Hematopoietic multipotent progenitor cell treated with erythropoietin and hydrocortisone succinate and interleukin-3 and kit ligand, for 8 days (in vitro differentiated cells): ENCODE measurements at places on chromosomes 16 and 17.

DNA sequence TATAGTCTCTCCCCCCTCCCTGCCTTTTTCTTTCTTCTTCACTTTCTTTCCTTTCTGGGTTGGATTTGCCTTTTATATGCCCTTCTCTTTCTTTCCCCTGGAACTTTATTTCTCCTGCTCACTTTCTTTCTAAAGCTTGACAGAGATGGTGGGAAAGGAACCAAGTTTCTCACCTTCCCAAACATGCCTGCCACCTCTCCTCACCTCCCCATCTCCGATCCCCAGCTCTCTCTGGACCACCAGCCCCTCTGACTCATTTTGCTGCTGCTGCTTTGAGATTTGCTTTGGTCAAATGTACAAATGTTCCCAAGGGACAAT is 6.7 kb upstream of the LHX1 start:
- no peak for DNase-seq

GRCh38 chr17:74464730-74465377 is 1.6 kb upstream of the CD300A start:
- DNase-seq, result no peak

- no peak for DNase-seq
Measured at GRCh38 chr17:66764506-66764905, 70.4 kb upstream of the CACNG5 start.

DNA sequence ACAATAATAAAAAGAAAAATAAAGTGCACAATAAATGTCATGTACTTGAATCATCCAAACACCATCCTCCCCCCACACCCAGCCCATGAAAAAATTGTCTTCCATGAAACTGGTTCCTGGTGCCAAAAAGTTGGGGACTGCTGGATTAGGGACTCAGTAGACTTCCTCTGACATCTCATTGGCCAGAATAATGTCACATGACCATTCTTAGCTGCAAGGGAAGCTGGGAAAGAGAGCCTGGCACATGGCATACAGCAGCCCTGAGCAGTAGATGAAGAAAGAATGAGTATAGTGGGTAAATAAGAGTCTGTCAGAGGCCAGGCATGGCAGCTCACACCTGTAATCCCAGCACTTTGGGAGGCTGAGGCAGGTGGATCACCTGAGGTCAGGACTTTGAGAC is 12.5 kb downstream of the ITPRIPL2 start:
- no peak for DNase-seq

DNA sequence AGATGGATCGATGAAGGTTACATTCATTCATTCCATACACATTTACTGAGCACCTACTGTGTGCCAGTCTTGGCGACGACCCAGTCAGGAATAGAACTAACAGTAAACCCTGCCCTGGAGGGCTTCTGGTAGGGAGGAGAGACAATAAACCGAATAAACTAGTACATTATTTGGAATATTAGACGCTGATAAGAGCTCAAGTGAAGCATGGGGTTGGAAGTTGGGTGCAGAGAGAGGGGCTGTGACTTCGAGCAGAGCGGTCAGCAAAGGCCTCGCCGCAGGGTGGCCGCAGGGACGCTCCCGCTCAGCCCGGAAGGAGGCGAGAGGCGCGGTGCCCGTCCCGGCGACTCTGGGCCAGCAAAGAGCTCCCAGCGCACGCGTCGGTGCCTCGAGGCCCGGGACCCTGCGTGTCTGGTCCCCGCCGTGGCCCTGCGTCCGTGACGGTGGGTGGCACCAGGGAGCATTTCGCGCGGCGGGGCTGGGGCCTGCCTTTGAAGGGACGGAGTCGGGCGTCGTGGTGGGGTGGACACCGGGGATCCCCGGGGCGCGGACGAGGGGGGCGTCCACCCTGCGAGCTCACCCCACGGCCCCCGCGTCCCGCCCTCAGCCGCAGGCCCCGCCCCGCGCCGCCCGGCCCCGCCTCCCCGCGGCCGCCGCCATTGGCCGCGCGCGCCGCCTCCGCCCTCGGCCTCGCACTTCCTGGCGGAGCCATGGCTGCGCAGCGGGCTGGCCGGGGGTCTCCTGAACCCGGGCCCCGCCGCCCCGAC is at the start of gene KLHL36:
TSS of gene KLHL36 (plus strand) at position 684 of the 767 bp plus-strand sequence. CDS start 2,357 bp downstream, outside the sequence.
- peak; percentile 17 for DNase-seq

GRCh38 chr17:73411313-73411747 is 99.5 kb upstream of the CDC42EP4 start:
- no peak for DNase-seq

GRCh38 chr16:20072146-20072873 is 1.4 kb downstream of the GPR139 start:
- DNase-seq, result no peak

DNA sequence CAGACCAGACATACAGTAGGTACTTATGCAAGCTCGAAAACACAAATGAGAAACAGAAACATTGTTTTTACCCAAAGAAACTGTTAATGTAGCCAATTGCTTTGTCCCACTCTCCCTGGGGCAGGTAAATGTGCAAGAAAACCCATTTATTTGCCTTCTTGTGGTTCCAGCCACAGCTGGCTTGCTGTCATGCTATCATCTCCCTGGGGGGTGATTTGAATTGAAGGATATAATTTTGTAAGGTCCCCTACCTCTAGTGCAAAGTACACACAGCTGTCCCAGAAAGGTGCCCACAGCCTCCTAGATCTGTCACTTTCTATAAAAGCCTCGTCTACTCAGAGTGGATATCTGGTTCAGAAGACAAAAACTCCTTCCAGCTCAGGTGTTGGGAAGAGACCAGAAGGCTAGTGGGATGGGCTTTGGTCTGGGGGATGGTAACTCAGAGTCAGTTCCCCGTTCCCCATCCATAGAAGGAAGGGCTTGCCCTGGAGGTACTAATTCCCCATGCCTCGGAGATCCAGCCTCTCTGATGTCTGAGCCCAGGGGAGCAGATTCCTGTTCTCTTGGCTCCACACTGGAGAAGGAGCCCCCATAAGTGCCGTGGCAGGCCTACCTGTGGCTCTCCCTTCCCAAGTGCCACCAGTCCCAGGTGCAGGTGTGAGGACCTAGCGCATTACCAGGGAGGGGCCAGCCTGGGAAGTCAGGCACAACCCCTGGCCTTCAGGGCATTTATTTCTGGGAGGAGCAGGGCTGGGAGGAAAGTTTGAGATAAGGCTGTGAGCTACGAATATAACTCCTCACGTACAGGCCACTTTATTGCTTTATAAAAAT is 2.4 kb upstream of the PRR15L start:
- DNase-seq, result no peak

GRCh38 chr16:71965223-71965622 is 35.0 kb downstream of the PKD1L3 start:
- DNase-seq, result no peak

DNA sequence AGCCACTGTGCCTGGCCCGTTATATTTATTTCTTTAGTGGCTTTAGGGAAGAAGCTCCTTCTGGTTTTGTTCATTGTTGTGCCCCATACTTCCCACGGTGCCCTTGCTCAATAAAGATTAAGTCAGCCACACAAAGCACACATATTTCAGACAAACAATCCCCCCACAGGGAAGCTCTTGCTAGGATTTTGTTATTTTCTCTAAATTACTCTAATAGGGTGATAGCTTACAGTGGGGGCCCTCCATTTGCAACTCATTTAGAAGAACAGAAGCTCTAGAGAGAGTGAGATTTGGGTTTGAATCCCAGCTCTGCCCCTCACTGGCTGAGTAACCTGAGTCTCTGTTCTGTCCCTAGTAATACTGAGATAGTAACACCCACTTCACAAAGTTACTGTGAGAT is 499.9 kb downstream of the GRIN2A start:
- DNase-seq, result no peak

GRCh38 chr16:88499292-88499691 is 46.2 kb downstream of the ZFPM1 start:
- peak; percentile 48 for DNase-seq

DNA sequence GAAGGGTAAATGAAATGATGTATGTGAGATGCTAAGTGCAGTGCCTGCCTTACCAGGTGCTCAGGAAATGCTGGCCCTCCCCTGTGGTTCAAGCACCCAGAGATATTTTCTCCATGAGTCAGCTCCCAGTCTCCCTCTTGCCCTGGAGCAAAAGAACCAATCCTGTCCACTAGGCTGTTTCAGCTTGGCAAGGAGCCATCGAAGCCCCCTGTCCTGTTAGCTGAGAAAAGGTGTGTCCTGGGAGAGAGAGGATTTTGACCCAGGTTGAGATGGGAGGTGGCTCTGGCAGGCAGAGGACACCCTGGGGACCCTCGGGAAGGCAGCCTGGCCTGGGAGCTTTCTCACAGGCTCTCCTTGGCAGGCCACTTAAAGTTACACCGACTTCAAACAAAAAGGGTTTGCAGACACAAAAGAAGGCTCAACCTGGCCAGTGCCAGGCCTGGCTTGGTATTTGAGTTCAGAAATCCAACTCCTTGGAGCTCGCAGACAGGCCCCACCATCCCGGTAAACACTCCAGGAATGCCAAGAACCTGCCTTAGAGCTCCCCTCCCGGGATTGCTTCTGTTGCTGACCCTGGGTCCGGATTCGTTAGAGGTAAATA is 29.6 kb downstream of the NTN1 start:
- no peak for DNase-seq

GRCh38 chr16:28078261-28078660 is 14.7 kb upstream of the GSG1L start:
- DNase-seq, result no peak

DNA sequence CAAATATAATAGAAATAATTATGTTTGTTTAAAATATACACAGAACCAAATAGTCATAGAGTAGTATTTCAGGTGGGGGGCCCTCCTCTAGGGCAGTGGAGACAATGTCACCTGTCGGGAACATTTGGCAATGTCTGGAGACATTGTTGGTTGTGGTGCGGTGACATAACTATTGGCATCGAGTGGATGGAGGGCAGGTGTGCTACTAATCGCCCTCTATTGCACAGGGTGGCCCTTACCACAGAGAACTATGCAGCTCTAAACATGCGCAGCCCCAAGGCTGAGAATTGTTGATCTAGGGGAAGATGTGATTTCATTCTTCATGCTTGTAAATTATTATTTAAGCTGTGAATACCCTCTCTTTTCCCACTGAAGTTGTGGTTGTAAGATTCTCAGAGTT is 594.0 kb downstream of the WWOX start:
- DNase-seq, result no peak

- no peak for DNase-seq
Measured at GRCh38 chr17:4598776-4599504, 14.6 kb downstream of the SMTNL2 start.

GRCh38 chr17:68601565-68602288 is 560 bp upstream of the FAM20A start:
- DNase-seq, result no peak

GRCh38 chr17:29255926-29256522 is 9.4 kb downstream of the CRYBA1 start:
- no peak for DNase-seq

DNA sequence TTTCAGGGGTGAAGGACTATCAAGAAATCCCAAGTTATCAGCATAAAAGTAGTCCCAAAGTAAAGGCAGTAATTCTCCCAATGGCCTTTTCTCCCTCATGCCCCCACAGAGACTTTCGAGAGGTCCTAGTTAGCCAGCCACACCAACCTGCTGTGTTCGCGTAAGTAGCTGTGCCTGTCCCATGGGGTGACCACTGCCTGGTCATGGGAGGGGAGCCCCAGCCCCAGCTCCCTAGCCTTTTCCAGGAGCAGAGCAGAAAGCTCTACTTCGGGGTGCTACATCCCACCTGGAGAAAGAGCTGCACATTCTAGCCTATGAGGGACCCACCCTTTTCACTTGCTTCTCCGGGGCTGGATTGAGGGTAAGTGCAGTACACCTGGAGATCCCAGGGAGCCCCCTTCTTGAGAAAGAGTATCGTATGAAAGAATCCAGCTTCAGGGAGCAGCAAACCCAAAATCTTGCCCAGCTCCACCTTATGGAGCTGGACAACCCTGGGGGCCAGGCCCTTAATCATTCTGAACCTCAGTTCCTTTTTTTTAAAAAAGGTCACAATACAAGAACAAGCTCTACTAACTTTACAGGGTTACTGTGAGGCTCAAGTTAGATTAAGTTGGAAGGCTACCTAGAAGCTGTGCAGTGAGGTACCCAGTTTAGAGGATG is 8.6 kb upstream of the SOST start:
- DNase-seq, result no peak

DNA sequence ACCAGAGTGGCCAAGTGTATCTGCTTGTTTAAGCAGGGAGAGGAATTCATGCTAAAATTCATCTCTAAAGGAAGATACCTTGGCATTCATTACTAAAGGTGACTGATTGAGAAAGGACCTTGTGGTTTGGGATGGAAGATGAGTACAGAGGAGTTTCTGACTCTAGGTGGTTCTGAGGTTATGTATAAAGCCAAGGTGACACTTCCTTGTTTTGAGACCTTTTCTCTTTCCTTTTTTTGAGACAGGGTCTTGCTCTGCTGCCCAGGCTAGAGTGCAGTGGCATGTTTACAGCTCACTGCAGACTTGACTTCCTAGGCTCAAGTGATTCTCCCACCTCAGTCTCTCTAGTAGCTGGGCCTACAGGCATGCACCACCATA is 9.1 kb downstream of the ABHD15 start:
- DNase-seq, result no peak

DNA sequence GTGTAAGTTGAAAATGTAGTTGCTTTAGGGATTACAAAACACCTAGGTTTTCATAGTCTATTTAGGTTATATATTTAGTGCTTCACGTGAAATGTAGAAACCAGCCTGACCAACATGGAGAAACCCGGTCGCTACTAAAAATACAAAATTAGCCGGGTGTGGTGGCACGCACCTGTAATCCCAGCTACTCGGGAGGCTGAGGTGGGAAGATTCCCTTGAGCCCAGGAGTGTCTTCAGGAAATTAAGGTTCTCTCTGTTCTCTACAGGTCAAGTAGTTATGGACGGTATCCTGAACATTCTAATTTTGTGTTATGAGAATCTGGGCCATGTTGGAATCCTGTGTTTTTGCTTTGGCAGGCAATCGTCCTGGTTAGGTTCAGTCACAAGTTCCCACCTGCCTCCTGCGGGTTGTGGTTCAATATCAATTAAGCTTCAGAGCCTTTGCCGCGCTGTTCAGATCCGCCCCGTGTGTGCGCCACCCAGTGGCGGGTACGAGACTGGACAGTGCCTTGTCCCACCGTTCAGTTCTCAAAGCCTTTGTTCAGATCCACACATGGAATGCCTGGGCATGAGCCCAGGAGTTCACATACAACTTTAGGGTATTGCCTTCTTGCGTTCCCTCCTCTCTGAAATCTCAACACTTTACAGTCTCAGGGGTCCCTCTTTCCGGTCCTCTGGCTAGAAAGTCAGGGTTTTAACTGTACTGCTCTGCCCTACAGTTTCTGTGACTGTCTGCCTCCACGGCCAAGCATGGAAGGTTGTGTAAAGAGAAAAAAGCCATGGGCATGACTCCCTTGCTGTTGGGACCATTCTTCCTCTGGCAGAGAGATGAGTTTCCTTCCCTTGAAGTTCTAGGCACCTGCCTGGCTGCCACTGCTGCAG is 41.7 kb downstream of the HEATR6 start:
- peak; percentile 84 for DNase-seq

DNA sequence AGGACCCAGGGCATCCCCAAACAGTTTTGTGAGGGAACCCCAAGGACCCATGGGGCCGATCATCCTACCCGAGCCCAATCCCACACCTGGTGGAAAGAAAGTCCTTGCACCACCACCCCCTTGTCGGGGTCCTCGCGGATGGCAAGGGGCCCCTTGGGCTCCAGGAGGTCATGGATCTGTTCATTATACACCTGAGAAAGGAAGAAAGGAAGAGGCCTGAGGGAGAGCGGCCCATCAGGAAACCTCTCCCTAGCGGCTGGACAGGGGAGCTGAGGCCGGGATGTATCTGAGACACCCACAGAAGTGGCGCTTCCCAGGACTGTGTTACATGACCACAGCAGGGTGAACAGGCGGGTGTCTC is 12.8 kb downstream of the KIF18B start:
- DNase-seq, result no peak
